ENCODE measurements at places on chromosomes 2 and 18.

DNA sequence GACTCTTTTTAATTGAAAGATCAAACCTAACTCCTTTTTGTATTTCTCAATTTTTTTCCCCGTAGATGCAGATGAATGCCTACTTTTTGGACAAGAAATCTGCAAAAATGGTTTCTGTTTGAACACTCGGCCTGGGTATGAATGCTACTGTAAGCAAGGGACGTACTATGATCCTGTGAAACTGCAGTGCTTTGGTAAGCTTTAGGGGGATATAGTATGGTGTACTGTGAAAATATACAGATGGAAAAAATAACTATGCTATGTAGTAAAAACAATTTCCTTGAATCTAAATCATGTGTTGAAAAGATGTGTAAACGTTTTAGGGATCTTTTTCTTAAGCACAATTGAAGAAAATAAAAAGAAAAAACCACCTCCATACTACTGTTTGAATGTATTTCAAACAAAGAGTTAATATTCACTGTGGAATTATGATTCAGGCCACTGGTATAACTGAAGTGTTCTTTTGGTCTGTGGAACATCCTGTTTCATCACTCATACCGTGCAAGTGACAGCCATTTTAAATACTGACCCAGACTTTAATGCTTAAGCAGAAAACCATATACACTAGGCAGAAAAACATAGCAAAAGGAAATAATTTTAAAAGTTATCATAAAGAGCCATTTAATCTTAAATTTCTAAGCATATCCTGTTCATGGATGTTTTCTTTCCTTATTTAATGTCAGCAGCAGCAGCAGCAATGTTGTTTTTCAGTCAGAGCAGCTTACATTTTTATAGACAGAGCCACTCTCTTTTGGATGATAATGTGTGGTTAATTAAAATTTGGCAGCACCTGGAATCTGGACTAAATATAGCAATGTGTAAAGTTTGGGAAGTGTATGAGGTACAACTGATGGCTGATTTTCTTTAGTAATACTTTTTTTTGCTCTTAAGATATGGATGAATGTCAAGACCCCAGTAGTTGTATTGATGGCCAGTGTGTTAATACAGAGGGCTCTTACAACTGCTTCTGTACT, 112.8 kb upstream of the RASGRP3 start:
- no peak for DNase-seq

GRCh38 chr2:146489386-146489785, 1355.4 kb upstream of the ACVR2A start:
- DNase-seq, result no peak

DNA sequence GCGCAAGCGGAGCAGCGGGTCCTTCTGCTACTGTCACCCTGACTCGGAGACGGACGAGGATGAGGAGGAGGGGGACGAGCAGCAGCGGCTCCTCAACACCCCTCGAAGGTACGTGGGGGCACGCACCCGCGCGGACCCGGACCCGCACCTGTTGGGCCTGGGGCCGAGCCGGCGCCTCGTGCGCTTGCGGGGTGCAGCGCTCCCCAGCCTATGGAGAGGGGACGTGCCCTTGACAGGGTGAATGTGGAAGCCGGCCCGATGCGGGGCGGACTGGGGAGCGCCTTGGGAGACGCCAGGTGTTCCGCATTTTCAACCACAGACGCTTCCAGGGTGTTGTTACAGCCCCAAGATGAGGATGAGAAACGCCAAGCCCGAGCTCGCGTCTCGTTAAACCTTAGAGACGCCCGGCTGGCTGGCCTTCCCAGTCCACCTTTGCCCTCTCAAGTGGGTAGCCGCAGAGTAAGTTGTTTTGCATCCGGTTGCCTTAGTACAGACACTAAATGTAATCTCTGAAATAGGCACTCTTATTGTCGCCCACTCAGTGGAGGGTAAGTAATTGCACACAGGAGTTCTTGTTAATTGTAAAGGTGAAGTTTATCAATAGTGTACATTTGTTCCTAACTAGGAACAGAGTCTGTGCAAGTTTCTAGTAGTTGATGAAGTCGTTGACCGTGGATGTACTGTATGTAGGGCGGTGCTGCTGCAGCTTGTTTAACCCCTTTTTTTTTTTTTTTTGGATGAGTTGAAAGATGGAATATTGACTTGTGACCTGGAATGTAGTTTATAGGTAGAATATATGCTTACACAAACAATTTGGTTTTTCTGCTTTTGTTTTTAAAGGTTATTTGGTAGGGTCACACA, 815 bp downstream of the GMCL1 start:
- peak; percentile 48 for DNase-seq

- no peak for DNase-seq
These were observed 198.0 kb downstream of the ALK start for GRCh38 chr2:29723255-29724001.

DNA sequence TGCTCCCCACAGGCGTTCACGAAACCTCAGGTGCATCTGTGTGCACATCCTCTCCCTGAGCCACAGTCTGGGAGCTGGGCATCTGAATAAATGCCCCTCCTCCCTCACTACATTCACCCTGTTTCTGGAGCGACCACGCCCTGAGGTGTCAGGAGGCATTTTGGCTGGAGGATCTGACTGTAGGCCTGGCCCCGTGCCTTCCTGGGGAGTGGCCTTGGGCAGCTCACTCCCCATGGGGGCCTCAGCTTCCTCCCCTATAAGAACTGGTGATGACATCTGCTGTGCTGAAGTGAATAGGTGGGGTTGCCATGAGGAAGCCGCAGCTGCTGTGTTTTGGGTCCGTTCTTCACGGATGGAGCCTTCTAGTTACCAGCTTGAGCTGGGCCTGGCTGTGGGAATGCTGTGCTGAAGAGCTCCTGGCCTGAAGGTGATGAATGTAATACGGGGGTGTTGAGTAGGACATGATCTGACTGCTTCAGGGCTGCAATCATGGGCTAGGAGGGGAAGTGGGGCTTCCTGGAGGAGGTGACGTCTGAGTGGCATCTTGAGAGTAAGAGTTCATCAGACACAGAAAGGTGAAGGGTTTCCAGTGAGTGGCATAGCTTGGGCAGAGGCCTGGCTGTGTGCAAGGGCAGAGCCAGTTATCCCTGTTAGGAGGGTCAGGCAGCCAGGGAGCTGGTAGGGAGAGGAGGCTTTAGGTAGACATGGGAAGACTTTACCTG, 58.2 kb downstream of the GLI2 start:
- no peak for DNase-seq

DNA sequence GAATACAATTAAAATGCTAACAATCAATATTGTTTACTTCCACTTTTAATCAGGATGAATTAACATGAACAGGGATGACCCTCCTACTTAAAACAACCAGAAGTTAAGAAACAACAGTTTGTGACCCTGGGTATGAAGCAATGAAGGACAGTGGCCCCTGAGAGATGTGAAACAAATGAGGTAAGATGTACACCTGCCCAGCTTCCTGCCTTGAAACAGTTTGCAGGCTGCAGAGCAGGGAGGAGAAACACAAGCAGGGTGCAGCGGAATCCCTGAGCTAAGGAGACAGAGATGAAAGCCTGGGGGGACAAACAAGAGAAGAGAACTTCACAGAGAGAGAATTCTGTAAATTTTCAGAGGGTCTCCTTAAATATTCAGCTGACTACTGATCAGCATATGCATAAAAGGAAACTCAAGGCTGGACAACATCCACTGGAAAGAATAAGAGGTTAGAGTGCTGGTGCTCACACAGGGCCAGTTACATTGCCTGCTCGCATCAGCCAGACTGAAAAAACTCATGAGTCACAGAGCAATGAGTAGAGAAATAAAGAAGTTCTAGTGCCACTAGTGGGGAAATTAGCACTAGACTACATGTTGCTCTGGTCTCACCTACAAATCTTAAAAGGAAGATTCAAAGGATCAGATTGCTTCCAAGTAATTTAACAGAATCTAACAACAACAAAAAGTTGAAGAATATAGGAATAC, 106.4 kb downstream of the PID1 start:
- no peak for DNase-seq

DNA sequence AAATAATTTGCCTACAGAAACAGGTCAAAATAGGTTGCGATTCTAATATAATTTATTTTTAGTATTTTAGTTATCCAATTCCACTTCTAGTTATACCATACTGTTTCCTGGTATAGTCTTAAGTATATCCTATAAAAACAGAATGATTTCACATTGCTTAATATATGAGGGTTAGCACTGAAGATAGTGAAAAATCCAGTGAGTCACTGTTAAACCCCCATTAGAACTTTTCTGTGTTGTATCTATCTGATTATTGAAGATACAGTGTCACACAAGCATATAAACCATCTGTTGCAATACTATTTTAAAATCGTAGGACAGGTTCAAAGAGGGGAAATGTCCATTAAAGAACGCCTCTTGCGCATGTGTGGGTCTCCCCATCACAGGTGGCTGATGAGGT, 110.0 kb downstream of the FEZ2 start:
- DNase-seq, result no peak

GRCh38 chr2:241289053-241289452, 26.4 kb downstream of the HDLBP start:
- DNase-seq, result no peak

DNA sequence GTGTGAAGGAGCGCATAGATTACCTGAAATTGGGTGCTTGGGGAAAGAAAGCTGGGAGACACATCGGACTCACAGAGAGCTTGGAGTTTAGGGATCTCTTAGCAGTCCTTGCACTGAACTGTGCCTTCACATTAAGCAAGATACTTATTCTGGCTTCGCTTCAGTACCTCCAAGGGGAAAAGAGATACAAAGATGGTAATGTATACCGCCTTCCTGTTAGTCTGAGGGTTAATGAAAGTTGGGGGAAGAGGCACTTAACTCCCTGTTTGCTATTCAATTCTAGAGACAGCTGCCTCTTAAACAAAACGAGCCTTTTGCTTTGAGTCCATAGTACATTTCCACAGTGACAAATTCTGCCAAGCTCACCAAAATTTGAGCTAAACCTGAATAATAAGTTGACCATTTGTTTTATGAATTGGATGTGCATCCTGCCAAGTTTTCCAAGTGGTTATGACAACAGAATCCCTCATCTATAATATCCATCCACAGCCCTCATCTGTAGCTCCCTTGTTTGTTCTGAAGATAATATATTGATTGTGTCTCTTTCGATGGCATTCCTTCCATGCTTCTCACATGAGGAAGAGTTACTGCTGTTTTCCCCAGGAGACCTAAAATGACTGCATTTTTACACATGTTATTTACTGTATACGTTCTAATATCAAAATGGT, 287.1 kb upstream of the ATP5MC3 start:
- DNase-seq, result no peak
